ENCODE measurements at places on chromosomes 5 and 9.

- peak; percentile 81 for DNase-seq
These were observed 13.6 kb upstream of the SYNPO start for GRCh38 chr5:150626853-150627276.

DNA sequence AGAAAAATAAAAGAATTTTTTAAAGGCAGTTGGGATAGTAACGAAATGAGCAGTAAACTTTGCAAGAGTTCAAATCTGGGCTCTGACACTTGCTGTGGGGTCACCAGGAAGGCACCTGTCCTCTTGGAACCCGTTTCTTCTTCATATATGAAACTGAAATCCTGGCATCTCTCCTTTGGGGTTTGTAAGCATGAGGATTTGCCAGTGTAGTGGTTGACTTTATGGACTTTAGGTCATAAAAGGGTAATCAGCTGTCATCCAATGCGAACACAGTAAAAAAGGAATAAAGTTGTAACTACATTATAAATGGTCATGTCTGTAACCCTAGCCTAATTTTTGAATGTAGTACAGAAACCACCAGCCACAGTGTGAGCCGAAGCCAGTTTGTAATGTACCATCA lies 1.3 kb downstream of the RAB14 start:
- no peak for DNase-seq

DNA sequence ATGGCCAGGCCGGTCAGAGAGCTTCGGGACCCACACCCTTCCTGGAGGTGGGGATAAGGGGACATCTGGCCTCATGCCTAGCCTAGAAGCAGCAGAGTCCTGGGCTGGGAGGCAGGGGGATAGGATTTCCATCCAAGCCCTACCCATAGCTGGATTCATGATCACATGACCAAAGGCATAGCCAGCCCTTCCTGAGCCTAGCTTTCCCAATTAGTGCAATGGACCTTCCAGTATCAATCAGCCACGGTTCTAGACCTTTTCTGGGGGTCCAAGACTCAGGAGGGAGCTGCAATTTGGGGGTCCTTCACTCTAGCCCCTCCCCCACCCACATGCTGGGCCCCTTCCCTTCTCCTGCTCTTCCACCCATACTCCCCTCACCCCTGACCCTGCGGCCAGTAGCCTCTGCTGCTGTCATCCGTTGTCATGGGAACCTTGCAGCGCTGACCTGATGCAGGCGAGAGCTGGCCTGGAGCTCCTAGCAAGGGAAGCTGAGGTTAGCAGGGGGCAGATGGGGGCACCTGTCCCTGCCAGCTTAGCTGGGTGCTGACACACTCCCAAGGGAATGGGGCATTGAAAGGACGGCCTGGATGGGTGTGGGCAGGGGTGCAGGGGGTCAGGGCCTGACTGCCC lies 44.6 kb downstream of the CXXC5 start:
- no peak for DNase-seq

DNA sequence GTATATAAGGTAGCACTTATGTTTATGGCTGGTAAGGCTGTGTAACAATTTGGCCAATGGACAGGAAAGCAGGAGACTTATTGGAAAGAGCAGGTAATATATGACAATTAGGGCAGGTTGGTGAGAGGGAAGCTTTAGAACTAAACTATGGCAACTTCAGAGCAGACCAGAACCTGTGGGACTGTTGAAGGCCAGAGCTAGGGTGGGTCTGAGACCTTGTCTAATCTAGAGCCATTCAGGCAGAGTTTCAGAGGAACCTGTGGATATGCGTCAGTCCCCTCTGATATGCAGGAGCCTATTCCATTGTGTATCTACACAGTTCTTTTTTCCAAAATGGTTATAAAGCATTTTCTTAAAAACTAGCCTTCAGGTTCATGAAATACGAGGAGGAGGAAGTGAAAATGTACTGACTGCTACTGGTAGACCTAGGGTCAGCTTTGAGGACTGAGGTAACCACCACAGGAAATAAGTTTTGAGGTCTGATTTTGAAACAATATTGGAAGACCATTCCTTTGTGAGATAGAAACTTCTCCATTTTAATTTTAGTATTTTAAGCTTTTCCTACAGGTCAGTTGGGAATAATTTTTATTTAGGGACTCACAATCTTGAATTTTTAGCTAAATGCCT lies 37.6 kb downstream of the ELL2 start:
- no peak for DNase-seq

DNA sequence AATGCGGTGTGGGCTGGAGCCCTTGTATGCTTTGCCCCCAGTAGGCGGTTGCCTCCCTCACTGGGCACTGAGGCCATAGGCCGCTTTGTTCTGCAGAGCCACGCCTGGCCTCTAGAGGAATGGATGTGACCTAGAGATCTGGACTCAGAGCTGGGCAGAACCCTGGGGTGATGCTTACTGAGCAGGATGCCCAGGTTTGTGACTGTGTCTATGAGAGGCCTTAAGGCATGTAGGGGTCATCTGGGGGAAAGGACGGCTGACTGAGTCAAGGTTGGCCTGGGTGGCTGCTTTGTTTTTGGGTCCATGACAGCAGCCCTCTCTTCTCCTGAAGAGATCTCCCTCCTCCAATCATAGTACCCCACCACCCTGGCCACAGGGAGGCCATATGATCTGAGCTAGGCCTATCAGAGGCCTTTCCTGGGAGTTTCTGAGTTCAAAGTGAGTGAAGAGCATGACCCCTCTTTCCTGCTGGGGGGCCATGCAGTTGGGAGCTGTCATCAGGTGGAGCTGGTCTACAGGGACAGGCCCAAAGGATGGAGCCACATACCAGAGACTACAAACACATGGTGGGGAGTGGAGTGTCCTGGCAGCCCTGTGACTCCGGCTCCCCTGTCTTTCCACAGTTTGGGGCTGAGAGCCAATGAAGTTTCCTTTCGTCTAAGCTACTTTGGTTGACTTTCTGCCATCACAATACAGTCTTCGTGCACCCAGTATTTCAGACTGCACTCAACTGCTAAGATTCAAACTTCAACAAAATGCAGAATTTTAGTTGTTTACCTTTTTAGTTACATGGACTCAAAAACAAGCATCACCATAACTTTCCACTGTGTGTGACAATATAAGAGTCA lies 165.4 kb downstream of the AUH start:
- DNase-seq: peak; percentile 73

DNA sequence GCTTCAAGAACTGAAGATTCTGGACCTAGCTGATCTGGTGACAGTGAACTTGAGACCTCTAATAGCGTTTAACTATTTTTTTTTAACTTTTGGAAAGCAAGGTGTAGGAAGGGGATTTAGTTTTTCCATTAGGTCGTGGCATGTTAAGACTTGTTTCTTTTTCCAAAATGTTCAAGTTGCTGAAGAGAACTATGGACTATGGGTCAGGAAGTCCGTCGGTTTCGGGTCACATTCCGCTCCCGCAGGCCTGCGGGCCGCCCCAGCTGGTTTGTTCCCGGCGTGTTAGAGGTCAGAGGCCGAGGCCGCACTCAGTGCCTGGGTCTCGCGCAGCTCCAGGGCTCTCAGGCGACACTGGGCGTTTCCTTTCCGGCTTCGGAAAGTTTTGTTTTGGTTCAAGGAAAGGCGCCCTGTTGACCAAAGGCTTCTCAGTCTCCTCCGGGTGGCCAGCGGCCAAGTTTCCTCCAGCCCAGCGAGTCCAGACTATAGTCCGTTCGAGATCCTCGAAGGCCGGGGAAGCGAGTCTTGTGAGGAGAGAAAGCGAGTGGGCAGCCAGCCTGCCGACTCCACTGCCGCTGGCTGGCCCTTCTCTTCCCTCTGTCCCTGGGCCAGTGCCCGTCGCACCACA lies 586 bp upstream of the FCHO2 start:
- DNase-seq: peak; percentile 94

DNA sequence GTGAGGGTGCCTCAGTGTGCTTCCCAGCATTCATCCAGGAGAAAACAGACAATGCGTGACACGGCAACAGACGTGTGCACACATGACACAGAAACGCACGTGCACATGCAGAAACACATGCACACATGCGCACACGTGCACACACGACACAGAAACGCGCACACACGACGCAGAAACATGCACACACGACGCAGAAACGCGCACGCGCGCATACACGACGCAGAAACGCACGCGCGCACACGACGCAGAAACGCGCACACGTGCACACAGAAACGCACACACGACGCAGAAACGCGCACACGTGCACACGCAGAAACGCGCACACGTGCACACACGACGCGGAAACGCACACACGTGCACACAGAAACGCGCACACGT lies 16.5 kb downstream of the TPPP start:
- peak; percentile 59 for DNase-seq

GRCh38 chr9:32524892-32525708 lies 896 bp downstream of the RIGI start:
- DNase-seq: no peak

DNA sequence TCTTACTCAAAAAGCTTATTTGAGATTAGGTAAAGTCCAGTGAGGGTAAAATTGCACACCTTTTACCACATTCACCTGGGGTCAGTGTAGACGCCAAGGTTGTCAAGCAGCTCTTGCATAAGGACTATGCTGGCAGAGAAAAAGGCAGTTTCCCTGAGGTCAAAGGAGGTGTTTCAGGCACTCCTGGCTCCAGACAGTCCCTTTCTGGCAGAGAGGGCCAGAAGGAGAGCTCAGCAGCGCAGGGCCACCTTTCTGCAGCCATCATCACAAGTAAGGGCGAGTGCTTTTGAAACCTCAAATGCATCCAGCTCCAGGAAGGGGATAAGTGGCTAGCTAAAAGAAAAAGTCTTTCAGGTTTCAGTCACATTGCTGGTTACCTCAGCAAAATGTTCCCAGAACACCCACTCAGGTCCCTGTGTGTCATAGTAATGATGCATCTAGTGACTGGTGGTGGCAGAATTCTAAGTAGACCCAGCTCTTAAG lies 16.7 kb upstream of the IL13 start:
- DNase-seq: no peak

GRCh38 chr9:80143899-80144298 lies 572.1 kb downstream of the TLE4 start:
- DNase-seq: no peak

DNA sequence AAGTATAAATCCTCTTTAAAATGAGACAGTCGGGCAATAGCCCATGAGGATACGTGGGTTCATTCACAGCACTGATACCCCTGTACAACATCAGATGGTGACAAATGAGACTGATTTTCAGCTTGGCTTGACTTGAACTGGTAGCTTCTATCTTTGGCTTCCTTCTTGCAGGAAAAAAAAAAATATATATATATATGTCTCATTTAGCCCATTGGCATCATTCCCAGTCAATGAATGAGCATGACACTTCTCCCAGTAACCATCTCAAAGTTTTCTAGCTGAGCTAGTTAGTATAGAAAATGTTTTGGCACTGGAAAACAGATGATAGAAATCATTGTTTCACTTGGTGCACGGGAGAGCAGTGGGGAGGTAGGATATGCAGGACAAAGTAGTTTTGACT lies 222.5 kb upstream of the TAS2R1 start:
- no peak for DNase-seq

DNA sequence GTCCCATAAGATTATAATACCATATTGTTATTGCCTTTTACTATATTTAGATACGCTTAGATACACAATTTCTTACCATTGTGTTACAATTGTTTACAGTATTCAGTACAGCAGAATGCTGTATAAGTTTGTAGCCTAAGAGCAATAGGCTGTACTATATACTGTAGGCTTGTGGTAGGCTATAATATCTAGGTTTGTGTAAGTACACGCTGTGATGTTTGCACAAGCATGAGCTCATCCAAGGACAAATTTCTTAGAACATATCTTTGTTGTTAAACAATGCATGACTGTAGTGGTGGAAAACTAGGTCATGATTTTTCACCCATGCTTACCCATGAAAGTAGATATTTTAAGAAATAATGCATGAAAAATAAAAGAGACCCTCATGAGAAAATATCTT lies 509.4 kb upstream of the CDH18 start:
- DNase-seq: no peak
